Activated naive CD4-positive, alpha-beta T cell treated with anti-CD3 and anti-CD28 coated beads, Interleukin-2, amount 10 ng/mL, durations not matched to agents 5 hours and 36 hours (primary cell): ENCODE measurements at places on chromosomes 6 and 20. TPM values are rescaled to one million over a fixed set of nuclear protein-coding genes. Genes with fewer than 3 reads are reported as not detected.

ECT2L gene
- total RNA-seq = not detected

SCP2D1 gene
- not detected for total RNA-seq

TAF8 gene
- total RNA-seq = 61.5 TPM

CEP250 gene
- 59.9 TPM for total RNA-seq

CTCFL gene
- not detected for total RNA-seq

AHCY gene
- 61.7 TPM for total RNA-seq

EYA4 gene
- not detected for total RNA-seq

DPPA5 gene
- total RNA-seq = not detected
